ENCODE measurements at places on chromosomes 4 and X.

DNA sequence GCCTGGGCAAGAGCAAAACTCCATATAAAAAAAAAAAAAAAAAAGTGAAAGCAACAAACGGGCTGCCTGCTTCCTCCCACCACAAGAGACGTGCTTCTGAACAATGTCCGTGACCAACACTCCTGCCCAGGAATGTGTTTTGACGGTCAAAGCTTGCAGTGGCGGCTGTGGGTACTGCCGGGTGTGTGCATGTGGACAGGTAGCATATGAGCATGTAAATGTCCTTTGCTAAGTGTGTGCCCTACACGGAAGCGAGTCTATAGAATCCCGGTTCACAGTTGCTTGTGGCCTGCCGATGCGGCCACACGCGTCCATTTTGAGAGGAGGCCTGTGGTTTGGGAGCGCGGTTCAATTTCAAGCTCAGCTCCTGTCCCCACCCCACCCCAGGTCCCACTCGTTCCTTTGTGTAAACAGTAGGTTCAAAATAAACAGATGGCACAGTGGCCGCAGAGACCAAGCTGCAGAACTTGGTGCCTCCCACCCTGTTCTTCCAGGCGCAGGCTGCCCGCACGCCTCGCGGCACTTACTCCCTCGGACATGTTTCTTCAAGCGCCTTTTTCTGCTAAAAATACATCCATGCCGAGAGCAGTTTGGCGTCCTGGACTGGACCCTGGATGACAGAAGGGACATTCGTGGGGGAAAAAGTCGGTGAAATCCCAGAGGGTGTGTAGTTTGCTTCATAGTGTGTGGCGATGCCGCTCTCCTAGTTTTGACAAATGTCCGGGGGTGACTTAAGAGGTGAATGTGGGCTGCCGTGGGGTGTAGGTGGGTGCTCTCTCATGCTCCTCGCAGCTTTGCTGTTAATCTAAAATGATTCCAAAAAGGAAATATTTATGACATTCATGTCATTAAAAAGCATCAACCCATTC, 11.5 kb upstream of the NKX1-1 start:
- DNase-seq: no peak

- no peak for DNase-seq
Observed at GRCh38 chr4:148021686-148022085, 289.8 kb downstream of the ARHGAP10 start.

DNA sequence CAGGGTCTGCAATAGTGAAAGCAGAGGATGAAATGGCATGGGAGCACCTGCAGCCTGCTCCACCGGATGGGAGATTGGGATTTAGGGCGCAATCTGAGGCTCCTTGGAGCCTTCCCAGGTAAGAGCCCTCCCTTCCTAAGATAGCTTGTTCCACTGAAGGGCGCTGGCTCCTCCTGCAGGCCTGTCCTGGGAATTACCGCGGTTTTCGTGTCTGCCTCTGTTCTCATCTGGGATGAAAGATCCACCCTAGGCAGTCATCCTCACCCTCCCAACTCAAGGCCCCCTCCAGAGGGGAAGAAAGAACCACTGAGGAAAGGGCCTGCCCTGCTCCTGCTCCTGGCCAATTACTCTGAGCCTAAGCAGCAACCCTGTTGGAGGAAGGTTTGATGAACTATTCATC, 547.5 kb downstream of the SMARCA1 start:
- peak; percentile 26 for DNase-seq

GRCh38 chr4:40910706-40911105, 161.0 kb downstream of the NSUN7 start:
- no peak for DNase-seq

GRCh38 chr4:143320113-143320512, 16.6 kb upstream of the GAB1 start:
- no peak for DNase-seq

DNA sequence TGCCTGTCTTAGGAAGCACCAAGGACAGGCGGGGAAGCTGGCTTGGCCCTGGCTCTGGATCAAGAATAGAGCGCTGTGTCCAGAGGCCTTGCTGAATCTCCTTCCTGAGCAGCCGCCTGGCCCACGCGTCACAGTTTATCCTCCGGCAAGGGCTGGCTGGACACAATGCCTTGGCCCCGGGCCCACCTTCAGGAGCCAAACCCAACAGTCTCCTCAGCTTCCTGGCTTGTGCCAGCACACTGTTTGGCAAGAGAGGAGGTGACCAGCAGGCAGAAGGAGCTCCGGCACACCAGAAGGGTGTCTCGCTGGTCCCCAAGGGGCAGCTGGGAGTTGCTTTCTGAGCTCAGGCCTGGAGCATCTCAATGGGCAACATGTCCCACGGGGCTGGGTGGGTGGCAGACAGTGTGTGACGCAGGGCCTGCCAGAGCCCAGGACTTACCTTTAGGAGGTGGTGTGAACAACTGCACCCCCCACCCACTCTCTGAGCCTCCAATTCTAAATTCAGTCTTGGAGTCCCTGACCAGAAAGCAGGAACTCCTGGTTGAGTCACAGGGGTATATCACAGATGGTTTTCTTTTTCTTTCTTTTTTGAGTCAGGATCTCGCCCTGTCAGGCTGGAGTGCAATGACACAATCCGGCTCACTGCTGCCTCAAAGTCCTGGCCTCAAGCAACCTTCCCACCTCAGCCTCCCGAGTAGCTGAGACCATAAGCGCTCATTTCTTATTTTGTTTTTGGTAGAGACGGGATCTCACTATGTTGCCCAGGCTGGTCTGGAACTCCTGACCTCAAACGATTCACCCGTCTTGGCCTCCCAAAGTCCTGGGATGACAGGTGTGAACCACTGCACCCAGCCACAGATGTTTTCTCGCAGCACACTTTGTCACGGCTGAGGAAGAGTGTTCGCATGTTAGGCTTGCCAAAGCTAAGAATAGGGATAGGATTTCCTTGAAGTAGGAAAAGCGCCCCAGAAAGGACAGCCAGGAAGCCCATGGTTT, 361.2 kb downstream of the BCOR start:
- no peak for DNase-seq

DNA sequence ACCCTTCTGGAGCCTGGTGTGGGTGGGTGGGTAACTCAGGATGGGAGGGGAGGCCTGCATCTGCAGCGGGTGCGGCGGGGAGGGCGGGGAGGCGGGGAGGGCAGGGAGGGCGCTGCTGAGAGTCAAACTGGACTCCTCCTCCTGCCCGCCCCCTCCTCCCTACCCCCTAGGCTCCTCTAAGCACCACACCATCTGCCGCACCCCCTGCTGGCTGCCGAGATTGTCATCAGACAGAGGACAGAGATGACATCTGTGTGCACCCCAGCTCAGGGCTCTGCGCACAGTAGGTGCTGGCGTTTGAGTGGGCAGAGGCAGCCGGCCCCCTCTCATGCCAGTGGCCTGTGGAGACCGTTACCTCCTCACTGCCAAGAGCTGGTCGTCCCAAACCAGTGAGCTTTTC, 10.6 kb upstream of the HMX1 start:
- DNase-seq: no peak

DNA sequence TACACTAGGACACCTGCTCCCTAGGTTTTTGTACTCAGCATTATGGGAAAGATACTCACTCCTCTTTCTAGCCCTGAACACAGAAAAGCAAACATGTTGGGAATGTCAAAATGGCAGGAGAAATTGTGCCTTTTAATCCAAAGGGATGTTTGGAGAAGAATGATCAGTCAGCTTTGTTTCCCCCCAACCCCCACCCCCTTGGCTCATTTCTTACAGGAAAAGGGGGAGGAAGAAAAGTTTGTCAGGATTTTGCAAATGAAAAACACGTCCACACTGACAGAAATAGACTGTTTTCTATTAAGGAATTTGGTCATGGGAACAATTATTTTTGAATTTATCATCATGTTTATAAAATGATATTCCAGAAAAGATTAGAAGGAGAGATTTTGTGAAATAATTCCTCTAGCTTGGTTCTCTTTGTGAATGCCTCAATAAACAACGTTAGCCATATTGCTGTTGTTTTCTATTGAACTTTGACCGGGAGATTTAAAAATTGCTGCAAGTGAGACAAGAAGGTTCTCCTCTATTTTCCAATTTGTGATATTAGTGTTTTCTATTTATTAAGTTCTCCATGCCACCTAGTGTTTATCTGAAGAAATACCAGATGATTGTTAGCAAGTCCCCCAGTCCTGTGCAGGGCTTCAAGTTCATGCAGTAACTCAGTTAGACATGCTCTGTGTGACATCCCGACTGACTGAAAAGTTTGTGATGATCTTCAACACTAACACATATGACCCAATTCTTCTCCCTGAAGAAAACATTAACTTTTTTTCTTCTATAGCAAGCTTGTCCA, 31.3 kb upstream of the TFDP3 start:
- DNase-seq: peak; percentile 1

DNA sequence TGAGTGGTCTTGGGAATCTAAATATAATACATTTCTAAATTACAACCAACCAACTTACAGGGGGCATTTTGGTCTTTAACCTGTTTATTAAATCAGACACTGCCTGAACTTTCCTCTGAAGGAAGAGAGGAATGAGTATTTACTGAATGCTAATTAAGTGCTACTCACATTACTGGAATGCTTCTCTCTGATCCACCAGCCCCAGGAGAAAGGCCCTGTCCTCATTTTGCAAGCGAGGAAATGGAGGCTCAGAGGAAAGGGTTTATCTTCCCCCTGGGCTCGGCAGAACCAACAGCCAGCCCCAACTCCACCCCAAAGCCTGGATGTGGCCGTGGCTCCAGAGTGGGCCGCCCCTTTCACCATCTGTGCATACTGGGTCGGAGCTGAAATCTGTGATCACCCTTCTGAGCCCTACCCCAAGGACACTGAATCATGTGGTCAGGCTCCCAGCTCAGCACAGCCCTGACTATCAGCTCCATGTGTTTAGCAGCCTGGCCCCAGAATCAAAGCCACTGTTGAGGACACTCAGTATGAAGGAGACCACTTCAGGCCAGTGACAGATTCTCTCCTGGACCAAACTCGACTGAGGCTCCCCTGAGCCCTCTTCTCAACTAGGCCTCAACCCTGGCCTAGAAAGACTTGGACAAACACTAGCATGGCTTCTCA, 56.7 kb upstream of the ENPP6 start:
- no peak for DNase-seq

DNA sequence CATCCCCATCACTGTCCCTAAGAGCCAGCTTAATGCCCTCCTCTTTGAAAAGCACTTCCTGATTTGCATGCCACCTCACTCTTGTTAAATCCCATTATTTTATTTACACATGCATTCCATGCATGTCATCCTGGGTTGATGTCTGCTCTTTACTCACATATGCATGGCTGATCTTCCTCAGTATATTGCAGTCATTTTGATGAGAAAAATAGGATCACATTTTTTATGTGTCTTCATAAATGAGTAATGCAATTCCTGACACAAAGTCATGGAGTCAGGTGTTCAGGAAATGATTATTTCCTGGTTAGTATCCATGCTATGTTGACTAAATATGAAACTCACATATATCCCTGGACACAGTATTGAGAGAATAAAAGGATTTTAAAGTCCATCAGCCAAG, 204.7 kb downstream of the SLIT2 start:
- DNase-seq: no peak

- no peak for DNase-seq
Observed at GRCh38 chrX:116246261-116246660, 75.7 kb downstream of the AGTR2 start.

- DNase-seq: peak; percentile 78
Observed at GRCh38 chr4:141142423-141142822, 9.2 kb upstream of the RNF150 start.

- DNase-seq: no peak
Observed at GRCh38 chr4:153081006-153081580, 123.2 kb upstream of the TRIM2 start.

GRCh38 chr4:3630598-3631543, 98.6 kb upstream of the LRPAP1 start:
- DNase-seq: no peak

- DNase-seq: no peak
Observed at GRCh38 chr4:163113921-163114713, 52.6 kb downstream of the NAF1 start.

DNA sequence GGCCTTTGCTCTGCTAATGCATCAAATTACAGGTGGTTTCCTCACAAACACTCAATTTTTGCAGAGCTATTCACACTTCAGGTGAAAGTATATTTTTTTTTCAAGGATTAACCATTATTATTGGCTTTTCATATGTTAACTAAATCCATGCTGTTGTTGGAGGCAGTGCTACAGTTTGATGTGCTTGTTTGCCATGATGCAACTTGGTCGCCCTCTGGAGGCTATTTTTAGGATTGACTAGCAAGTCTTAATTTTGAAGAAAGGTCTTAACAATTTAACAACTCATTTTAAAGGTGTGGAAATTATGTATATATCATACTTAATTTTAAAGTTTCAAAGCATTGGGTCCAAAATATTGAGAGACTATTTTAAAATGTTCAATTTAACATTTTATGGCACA, 168.8 kb upstream of the FAM47A start:
- DNase-seq: peak; percentile 42

- DNase-seq: no peak
Observed at GRCh38 chrX:72466493-72466892, 106.2 kb downstream of the HDAC8 start.

- peak; percentile 51 for DNase-seq
Observed at GRCh38 chr4:39330353-39330752, 35.8 kb downstream of the RFC1 start.

DNA sequence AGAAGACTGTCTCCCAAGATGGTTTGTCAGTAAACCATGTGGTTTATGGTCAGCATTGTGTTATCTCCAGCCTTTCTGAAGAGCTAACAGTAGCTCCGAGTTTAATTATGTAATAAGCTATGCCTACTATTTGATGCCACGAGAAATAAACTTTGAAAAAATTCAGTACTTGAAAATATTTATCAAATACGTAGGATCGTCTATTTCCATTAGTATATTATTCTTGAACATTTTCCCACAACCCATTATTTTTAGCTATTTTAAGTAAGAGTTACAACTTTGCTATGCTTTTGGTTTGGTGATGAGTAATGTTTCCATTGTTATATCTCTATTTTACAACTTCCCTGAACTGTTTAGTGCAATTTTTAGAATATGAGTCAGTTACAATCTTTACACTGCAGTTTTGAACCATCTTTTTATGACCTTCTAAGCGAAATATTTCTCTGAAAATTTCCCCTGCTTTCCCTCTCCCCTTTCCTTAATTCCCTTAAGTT, 44.5 kb upstream of the TRIM2 start:
- DNase-seq: no peak

DNA sequence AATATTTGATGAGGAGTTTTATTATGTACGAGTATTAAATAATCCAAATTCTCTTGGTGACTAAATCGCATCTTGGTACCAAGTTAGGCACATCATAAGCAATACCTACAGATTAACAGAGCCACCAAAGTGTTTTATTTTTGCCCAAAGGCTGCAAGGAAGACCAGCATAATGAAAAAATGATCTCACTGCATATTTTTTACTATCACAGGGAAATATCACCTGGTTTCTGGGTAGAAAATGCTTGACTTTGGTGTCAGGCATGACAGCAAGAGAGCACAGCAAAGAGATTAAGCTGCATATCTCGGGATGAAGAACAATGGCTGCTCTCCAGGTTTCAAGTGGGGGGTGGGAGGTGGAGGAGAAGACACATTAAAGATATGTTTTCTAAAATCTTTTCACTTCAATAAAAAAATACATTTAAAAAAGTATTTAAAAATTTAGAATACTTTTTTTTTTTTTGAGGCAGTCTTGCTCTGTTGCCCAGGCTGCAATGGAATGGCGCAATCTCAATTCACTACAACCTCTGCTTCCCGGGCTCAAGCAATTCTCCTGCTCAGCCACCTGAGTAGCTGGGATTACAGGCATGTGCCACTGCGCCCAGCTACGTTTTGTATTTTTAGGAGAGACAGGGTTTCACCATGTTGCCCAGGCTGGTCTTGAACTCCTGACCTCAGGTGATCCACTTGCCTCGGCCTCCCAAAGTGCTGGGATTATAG, 86.1 kb downstream of the FRYL start:
- DNase-seq: no peak

Measured in hematopoietic multipotent progenitor cell treated with erythropoietin and hydrocortisone succinate and interleukin-3 and kit ligand, for 6 days (in vitro differentiated cells).